ENCODE measurements at places on chromosomes 7 and 10.

DNA sequence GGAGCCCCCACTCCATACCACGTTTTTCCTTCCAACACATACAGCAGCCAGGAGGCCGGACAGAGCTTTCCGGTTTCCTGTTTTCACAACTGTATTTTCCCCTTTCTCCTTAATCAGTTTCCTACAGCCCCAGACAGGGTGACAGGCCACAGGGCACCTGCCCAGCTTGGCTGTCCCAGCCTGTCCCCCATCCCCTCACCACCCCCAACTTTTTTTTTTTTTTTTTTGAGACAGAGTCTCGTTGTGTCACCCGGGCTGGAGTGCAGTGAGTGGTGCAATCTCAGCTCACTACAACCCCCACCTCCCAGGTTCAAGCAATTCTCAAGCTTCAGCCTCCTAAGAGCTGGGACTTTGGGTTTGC is 10.3 kb upstream of the HSPB1 start:
- peak; percentile 77 for DNase-seq

DNA sequence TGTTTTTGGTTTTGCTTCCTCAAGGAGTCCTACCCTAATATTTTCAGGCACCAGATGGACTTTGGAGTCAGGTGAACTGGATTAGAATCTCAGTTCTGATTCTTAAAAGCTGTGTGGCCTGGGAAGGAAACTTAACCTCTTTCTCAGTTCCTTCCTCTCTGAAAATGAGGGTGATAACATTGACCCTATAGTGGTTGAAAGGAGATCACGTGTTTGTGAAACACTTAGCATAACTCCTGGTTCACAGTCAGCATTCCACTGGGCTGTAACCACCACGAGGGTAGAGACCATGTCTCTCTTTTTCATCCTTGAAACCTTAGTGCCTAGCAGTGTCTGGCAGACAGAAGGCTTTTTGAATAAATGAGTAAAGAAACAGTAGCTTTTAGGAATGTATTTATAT is 16.7 kb downstream of the LSMEM1 start:
- DNase-seq, result no peak

DNA sequence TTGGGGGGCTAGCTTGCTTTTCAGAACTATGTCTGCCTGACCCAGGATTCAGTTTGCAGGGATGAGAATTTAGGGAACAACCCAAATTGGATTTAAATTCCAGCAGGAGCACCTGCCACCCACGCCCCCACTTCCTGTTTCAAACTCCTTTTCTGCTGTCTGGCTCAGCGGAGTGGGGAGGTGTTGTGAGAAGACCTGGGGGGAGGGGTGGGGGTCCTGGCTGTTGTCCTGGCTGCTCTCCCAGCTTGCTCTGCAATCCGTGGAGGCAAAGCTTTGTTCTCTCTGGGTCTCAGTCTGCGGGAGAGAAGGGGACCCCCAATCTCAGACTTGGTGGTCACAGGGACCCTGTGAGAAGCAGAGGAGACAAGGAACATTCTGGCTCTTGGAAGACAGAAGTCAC is 799 bp downstream of the KCNK18 start:
- DNase-seq, result no peak

DNA sequence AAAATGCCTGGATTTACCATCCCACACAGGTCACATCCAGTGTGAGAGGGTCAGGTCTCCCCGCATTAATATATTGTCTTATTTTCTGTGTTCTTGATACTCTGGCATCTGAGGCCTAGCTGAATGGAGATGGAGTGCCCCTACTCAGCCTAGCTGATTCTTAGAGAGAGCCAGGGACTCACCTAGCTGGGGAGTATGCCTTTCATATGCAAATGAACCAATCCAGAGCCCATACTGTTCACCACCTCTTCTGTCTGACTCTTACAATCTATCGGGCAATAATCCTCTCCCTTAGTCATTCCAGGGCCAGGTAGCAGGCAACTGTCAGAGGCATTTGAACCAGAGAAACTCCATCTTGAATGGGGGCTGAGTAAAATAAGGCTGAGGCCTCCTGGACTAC is 46.3 kb downstream of the LBX1 start:
- DNase-seq, result no peak

- no peak for DNase-seq
Observed at GRCh38 chr7:44760034-44760580, 11.5 kb downstream of the ZMIZ2 start.

DNA sequence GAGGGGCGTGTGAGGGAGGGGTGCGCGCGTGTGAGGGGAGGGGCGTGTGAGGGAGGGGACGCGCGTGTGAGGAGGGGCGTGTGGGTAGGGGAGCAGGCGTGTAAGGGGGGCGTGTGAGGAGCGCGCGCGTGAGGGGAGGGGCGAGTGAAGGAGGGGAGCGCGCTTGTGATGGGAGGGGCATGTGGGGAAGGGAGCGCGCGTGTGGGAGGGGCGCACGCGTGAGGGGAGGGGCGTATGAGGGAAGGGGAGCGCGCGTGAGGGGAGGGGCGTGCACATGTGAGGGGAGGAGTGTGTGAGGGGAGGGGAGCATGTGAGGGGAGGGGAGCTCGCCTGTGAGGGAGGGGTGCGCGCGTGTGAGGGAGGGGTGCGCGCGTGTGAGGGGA is 19.1 kb downstream of the MXI1 start:
- peak; percentile 79 for DNase-seq

DNA sequence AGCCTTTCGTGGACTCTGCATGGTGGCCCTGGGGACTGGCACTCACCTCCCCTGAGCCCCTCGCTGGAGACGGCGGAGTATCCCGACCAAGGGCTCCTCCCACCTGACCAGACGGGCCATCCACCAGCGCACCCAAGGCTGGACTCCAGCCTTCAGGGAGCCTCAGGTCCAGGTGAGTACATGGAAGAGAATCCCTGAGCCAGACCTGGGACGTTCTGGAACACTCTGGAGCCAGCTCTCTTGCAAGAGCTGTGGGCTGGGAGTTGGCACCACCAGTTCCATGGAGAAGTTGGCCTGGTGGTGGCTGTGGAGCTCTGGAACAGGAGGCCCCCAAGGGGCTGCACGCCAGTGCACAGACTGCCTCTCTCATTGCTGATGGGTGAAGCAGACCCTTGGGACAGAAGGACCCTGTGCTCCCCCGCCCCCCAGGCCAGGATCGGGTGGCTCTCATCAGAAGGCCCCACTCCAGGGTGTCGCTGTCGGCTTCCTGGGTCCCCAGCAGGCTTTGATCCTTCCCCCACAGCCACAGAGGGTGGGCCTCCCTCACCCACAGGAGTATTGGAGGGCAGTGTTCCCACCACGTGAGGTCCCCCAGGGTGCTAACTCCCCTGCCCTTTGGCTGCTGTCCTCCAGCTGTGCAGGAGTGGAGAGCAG is 189.9 kb downstream of the EBF3 start:
- no peak for DNase-seq

DNA sequence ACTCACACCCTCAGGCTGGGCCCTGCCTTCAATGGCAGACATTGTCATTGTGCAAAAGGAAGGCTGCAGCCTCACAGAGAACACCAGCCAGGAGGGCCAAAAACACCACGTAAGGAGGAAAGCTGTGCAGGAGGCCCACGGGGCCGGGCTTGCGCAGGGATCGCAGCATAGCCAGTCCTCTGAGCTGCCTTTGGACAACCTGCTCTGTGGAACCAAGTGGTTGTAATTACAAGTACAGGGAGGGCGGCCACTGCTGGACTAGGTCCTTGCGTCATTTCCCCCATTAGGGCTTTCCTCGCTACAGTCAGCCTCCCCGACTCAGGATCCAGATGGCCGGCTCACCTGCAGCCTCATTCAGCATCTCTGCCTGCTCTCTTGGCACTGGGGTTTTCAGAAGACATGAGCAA is 66.9 kb downstream of the FAM53B start:
- no peak for DNase-seq

DNA sequence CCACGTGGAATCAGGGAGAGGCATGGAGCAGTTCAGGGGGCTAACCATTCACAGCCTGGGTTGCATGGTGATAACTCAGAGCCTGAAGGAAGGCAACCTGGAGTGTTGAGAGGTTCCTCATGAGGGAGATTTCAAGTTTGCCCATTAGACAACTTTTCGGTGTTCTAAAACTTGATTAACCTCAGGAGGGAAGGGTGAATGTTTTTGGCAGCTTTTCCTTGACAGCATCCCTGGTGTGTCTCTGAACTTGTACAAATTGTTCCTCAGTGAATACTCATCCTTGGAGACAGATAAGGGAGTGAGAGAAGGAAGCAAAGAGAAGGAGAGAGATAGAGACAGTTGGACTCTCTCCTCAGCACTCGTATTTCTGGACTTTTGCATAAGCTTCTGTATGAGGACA is at the start of gene OR9A4:
Gene OR9A4, plus strand, starts transcription at position 301 of the 400 bp plus-strand sequence. CDS start 2,477 bp downstream, outside the sequence.
- no peak for DNase-seq

DNA sequence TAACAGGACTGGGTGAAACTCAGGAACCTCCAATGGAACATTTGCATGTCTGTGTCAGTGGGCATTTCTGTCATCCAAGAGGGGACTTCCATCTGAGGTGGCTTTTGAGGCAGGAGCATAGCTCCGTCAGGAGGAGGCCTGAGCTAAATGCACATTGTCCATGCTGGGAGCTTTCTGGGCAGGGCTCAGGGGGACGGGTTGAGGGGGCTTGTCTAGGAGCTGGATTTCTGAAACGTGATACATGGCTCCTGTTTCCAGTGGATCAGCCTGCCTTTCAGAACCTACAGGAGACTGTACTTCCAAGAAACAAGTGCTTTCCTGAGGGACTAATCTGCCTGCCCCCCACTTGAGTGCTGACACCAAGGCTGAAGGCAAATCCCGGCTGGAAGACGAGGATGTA is 40.5 kb upstream of the GDF10 start:
- no peak for DNase-seq

GRCh38 chr7:141072548-141073172 is 1.2 kb upstream of the TMEM178B start:
- no peak for DNase-seq

GRCh38 chr10:71218046-71218650 is 5.8 kb downstream of the UNC5B start:
- no peak for DNase-seq

DNA sequence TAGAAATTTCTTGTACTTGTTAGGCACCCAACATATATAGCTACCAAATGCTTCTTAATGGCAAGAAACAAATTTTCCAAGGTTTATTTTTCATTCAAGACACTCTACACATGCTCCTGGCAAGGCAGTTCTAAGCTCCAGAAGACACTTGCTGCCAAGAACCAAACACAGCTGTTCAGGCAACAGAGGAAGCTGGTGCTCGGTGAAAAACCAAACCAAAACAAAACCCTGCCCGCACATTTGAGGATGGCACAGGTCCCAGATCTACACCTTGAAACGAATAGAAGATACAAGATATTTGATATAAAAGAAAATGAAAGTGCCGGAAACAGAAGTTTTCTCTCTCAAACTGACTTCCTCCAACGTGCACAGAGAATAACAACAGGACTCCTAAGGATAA is 4.9 kb upstream of the DNTT start:
- no peak for DNase-seq
